ENCODE measurements at places on chromosomes 6 and 20.

DNA sequence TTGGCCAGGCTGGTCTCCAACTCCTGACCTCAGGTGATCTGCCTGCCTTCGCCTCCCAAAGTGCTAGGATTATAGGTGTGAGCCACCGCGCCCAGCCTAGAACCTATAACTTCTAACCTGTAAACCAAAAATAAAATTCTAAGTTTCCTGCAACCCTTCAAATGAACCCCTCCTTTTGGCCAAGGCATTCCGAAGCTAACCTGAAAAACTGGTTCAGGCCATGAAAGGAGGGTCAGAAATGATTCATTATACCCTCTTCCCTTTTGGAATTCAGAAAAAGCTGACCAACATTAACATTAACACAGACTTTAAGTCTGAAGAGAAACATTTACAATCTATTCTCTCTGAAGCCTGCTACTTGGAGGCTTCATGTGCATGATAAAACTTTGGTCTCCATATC lies 165.1 kb downstream of the TINAG start:
- DNase-seq: no peak

GRCh38 chr6:144110210-144110609 lies 14.8 kb upstream of the SF3B5 start:
- DNase-seq: no peak

- peak; percentile 45 for DNase-seq
Measured at GRCh38 chr6:13307508-13307995, 20.8 kb downstream of the TBC1D7 start.

GRCh38 chr6:96795481-96795880 lies 41.8 kb downstream of the GPR63 start:
- no peak for DNase-seq

DNA sequence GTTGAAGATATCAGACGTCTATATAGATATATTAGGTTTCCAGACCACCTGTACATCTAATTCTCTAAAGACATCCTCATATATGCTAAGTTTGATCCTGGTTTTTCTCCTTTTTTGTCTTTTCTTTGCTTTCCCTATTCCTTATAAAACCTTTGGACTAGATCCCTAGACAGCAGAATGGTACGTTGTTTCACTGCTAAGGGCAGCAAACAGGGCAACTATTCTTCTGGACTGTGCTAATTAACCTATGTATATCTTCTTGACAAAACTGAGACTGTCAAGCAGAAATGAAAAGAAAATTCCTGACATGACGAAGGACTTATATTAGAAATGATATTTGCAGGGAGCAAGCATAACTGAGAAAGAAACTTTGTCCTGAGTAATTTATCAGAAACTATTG lies 19.1 kb downstream of the ME1 start:
- no peak for DNase-seq

- no peak for DNase-seq
Measured at GRCh38 chr20:8401556-8401955, 269.5 kb downstream of the PLCB1 start.

- DNase-seq: no peak
Measured at GRCh38 chr20:8232332-8232731, 100.3 kb downstream of the PLCB1 start.

Measured in epithelial cell of prostate (primary cell).